NT2/D1 (cell line): ENCODE measurements at places on chromosomes 6 and 20.

DNA sequence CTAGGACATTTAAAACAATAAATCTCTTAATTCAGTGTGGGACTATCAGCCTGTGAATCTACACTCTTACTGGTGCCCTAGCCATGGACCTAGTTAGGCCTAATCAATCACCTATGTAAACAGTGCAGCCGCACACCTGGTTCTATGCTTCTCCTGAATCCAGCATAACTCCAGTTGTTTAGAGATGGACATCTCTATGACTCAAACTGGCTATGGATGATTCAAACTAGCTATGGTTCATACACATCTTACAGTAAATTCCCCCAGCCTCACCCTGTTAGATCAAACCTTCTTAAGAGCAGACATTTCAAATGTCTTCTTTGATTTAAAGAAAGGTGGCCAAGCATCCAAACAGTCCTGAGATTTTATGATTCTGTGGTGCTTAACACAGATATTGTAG, 34.7 kb downstream of the SLC35B3 start:
- no peak for DNase-seq

- no peak for DNase-seq
Observed at GRCh38 chr20:5045906-5046305, 44.6 kb upstream of the SLC23A2 start.

DNA sequence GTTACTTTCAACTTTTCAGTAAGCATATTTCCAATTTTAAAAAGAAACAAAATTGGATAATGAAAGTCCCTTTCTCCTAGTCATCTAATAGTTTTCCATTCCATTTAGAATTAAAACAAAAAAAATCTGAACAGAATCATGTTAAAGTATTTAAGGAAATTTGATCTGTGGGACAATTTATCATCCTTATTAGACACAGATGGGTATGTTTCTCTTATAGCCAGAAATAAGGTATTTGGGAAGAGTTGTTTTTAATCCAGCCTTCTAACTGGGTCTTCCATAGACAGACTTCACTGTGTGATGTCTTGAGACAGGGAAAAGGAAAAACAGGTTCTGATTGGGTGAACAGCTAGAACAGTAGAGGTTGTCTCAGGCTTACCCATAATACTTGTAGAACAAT, 39.5 kb upstream of the STXBP5 start:
- no peak for DNase-seq

DNA sequence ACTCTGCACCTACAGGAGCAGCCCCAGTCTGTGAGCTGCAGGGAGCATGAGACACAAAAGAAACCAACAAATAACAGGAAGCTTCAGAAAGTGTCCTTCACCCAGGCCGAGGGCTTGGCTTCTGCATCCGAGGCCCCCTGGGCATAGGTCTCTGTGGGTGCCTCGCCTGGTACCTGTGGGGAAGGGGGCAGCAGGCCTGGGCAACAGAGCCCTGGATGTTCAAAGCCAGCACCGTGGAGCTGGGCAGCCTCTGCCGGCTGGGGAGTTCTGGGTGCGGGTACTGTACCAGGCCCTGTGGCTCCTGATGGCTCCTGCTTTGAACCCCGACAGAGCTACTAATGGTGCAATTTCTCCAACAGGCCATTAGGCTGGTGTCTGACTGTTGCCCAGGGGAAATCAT, 55.7 kb downstream of the TMEM242 start:
- no peak for DNase-seq

DNA sequence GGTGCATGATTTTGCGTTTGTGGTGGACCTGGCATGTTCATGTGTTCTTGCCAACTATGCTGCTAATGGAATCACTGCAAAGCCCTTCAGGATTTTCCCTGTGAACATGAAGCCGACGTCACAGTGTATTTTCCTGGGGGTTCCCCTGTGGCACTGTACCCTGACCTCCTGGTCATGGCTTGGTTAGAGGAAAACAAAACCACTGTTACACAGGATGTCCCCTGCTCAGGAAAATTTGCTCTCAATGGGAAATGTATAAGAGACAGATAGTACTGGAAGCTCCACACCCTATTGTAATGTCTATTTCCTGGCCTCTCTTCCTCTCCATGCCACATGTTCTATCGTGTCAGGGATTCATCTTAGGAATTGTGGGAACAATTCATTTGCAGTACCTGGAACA, 19.7 kb downstream of the TSHZ2 start:
- DNase-seq, result no peak

DNA sequence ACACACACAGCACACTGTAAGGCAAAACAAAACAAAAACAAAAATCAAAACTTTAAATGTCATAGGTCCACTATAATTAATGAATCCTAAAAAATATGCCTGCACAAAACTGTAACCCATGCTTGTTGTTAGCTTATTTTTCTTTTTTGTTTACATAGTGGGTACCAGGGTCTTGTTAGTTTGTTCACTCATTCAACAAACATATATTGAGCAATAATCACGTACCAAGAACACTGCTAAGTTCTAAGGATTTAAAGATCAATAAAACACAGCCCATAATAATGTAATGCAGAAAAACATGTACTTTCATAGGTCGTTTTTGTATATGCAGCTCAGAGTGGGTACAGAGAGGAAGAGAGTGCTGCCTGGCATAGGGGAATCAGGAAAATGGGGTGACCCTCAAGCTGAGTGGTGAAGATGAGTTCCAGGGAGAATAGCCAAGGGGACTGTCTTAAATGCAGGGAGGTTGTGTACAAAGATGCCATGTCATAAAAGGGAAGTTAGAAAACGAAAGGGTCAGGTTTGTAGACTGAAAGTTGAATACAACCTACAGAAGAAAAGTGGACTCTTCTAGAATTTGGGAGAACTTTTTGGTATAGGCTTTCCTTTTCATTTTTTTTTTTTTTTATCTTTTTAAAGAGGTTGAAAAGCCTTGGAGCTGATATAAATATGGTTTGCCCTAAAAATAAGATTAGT, 113.3 kb upstream of the TBX18 start:
- DNase-seq, result no peak

- DNase-seq, result no peak
Observed at GRCh38 chr6:45388328-45388727, 10.6 kb upstream of the SUPT3H start.

- DNase-seq, result peak; percentile 60
Observed at GRCh38 chr20:61951695-61952533, 113.8 kb downstream of the TAF4 start.

DNA sequence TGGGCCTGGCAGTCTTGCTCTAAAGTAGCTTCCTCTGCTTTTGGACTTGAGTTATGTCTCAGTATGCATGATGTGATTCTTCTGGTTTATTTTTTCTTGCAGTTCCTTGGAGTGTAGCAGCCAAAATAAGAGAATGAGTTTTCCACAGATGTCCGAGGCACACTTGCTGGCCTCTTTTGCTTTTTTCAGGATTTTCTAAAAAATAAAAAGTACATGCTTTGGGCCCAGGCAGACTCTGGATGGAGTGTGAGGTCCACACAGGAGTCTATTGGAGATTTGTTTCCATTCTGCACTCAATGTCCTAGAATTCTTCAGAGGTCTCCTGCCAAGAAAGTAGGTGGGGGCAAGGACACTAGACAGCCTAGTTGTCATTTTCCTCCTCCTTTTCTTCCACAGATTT, 477.6 kb downstream of the EPM2A start:
- DNase-seq, result no peak

GRCh38 chr6:168194732-168195567, 115.9 kb upstream of the FRMD1 start:
- DNase-seq, result no peak

DNA sequence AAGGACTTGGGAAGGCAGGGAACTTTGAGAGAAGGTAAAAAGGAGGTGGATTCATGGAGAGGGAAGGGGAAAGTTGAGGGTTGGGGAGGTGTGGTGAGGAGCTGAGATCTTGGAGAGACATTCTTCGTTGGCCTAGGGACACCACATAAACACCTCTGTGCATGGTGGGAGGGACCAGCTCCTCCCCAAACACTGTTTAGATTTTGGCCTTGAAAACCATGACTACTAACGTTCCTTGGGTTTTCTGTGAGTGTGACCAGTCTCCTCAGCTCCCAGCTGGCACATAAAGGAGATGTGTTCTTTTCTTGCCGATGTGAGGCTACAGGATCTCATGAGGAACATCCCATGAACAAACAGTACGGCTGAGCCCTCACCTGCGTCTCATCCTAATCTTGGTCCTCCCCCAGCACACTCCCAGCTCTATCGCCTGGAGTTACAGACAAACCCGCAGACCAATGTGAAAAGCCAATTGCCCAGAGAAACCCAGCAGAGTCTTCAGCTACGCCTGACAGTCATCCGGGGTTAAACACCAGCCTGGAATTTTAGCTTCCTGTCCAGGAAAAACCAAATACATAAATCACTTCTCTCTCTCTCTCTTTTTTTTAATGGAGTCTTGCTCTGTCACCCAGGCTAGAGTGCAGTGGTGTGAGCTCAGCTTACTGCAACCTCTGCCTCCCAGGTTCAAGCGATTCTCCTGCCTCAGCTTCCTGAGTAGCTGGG, 22.0 kb upstream of the DDR1 start:
- DNase-seq, result no peak

GRCh38 chr6:129488313-129488712, 221.7 kb downstream of the ARHGAP18 start:
- no peak for DNase-seq

- DNase-seq, result no peak
Observed at GRCh38 chr20:3614466-3614865, 48.7 kb downstream of the GFRA4 start.

DNA sequence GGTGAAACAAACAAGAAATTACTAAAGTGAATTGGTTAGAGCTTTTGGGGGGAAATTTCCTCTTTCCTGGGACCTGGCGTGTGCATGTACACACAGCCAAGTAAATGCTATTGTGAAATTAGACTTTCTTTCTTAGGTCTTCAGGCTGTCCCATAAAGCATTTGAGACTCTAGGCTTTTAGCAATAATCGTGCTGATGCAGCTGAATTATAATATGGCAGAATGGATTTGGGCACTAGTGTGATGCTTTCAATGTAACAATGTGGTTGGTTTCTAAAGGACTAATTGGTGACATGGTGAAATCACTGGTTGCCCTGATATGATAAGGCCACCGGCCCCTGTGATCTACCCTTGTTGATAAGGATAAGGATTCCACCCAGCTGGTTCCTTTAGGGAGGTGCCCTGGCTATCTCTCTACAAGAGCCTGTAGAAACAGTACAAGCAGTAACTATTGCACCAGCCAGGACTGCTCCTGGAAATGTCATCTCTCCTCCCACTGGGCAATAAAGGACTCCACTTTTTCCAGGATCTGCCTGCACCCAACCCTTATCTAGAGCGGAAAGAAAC, 164.1 kb downstream of the TFAP2A start:
- no peak for DNase-seq

- no peak for DNase-seq
Observed at GRCh38 chr6:117165911-117166499, 99.4 kb upstream of the VGLL2 start.

DNA sequence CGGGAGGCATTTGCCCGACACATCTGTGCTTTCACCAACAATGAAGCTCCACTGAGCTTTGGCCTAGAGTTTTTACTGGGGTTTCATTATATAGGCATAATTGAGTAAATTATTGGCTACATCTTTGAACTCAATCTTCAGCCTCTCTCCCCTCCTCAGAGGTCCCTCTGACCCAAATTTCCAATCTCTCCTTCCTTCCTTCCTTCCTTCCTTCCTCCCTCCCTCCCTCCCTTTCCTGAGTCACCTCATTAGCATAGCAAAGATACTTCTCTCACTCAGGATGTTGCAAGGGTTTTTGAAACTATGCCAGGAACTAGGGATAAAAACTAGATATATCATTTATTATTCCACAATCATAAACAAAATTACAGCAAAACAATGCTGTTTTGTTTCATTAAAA, 238.2 kb upstream of the PRND start:
- DNase-seq, result no peak

DNA sequence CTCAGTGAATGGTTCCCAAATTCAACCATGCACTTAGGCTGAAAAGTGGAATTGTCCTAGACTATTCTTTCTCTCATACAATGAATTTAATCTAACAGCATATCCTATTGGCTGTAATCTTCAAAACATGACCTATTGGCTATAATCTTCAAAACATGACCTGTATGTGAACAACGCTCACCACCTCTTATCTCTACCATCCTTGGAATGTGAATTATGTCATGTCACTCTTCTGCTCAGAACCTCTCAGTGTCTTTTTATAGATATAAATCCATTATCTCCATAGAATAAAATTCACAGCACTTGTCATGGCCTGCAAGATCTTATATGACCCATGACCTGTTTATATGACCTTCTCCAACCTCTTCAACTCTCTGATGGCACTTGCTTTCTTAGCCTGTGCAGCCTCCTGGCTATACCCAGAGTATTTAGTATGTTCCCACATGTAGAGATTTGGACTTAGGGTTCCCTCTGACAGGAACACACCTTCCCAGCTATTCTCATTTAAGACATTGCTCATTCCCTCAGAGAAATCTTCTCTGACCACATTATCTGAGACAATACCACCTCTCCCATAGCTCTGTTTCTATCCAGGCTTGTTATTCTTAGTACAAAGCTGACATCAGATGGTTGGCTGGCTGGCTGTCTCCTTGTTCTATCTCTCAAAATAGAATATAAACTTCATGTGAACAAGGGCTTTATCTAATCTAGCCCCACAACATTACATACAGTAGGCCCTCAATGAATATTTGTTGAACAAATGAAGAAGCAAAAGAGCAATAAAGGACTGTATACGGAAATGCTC, 275.0 kb upstream of the PREP start:
- no peak for DNase-seq

DNA sequence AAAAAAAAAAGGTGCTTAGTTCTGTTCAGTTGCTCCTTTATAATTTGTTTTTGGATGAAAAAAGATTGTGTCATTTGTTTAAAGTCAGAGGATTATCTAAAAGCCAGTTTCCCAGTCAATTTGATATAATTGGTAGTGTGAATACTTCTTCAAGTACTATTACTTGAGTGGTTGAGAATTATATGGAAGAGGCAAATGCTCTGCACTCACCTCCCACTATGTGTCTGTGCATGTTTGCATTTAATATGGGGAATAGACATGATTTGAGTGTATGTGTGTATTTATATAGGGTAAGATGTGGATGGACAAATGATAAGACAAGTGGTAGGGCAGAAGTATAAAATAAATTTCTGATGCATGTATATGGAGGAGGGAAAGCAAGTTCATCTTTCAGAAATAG, 15.8 kb downstream of the GJA1 start:
- no peak for DNase-seq

- no peak for DNase-seq
Observed at GRCh38 chr20:58004146-58004545, 224.3 kb downstream of the ANKRD60 start.
